ENCODE measurements at places on chromosomes 2 and 18.
A peak's percentile ranks its signal among the peaks of the same experiment; 100 is the strongest.

- DNase-seq, result no peak
Measured at GRCh38 chr2:117613101-117613500, 201.4 kb upstream of the DDX18 start.

DNA sequence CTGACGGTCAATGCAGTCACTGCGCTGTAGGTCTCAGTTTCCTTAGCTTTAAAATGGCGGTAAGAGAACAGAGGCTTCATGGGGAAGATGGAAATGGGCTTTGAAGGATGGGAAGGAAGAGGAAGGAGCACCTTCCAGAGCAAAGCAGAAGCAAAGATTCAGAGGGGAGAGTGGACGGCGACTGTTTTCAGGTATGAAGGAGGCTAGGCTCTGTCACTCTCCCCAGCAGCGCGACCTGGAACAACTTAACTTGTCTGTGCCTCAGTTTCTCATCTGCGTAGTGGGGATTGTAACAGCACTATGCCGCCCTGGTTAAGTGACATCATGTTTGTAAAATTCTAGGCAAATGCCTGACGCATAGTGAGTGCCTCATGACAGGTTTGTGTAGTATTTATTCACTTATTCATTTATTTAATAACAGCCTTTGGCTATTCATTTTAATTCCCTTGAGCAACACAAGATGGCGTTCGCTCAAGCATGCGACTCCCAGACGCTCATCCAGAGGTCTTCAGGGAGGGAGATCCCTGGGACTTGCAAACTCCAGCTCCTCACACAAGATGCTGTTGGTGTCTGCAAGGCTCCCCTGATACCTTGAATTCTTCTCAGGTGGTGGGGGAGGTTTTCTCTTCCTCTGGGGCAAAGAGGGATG, 336.3 kb downstream of the DYSF start:
- no peak for DNase-seq

DNA sequence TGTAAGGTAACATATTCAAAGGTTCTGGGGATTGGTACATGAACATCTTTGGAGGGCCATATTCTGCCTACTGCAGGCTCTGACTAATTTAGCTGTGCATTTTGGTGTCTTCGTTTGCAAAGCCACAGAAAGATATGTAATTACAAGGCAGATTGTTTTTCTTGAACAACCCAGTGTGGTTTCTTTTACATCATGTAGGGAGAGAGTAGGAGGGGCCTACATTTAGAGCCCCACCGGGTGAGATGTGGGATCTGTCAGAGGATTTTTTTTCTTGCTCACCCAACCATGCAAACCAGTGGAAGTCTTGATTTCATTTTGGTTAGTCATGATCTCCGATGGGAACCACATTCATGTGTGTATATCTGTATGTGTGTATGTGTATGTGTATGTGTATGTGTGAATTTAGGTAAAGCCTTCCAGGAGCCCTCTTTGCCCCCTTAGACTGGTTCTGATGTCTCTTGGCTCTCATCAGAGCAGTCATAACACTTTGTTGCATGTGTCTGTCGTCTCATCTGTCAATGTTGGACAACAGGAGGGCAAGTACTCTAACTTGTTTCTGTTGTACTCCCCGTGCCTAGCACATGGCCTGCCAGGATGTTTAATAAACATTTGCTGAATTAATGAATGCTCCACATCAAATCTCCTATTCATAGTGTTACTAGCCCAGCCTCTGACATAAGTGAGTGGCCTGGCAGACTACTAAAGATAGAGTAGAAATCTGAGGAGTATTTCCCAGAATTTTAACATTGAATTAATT, 239.9 kb downstream of the MTX2 start:
- DNase-seq, result peak; percentile 29

- no peak for DNase-seq
Measured at GRCh38 chr2:204681412-204681811, 136.1 kb downstream of the PARD3B start.

DNA sequence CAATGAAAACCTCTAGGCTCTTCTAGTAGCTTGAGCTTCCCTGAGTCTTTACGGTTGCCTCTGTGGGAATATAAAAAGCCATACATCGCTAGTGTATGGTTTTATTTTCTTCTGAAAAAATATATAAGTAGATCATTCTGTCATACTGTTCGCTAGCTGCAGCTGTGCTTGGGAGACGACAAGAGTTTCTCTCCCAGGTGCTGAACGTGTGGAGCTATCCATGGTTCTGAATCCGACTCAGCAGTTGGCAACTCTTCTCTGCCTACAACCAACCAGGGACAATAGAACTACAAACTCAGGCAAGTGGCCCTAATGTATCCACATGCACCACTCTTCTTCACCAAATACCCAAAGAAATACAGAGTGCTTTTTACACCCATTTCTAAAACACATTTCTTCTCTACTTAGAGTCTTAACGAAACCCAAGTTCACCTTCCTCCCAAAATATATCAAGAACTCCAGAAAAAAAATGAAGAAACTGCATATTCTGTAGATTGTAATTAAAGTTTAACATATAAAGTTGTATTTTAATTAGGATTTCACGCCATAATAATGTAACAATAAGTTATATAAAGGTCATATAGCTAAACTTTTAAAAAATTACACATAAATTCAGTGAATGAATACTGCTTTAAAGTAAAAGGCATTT, 2.2 kb upstream of the KCNH7 start:
- DNase-seq, result peak; percentile 38

DNA sequence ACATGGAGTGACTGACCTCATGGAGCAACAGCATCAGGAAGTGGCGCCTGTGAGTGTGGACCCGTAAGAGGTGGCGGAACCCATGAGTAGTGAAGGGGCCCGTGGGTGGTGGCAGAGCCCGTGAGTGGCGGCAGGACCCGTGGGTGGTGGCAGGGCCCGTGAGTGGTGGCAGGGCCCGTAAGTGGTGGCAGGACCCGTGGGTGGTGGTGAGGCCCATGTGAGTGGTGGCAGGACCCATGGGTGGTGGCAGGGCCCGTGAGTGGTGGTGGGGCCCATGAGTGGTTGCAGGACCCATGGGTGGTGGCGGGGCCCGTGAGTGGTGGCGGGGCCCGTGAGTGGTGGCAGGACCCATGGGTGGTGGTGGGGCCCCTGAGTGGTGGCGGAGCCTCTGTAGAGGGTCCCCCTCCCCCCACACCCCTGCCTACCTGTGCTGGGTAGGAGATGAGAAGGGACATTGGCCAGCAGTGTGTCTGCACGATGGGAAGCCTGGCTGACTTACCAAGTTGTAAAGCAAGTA, 407.7 kb upstream of the SALL3 start:
- no peak for DNase-seq

- no peak for DNase-seq
Measured at GRCh38 chr2:68214381-68214780, 38.0 kb downstream of the PPP3R1 start.

GRCh38 chr18:21599585-21600525, 649 bp downstream of the ESCO1 start:
- peak; percentile 66 for DNase-seq

DNA sequence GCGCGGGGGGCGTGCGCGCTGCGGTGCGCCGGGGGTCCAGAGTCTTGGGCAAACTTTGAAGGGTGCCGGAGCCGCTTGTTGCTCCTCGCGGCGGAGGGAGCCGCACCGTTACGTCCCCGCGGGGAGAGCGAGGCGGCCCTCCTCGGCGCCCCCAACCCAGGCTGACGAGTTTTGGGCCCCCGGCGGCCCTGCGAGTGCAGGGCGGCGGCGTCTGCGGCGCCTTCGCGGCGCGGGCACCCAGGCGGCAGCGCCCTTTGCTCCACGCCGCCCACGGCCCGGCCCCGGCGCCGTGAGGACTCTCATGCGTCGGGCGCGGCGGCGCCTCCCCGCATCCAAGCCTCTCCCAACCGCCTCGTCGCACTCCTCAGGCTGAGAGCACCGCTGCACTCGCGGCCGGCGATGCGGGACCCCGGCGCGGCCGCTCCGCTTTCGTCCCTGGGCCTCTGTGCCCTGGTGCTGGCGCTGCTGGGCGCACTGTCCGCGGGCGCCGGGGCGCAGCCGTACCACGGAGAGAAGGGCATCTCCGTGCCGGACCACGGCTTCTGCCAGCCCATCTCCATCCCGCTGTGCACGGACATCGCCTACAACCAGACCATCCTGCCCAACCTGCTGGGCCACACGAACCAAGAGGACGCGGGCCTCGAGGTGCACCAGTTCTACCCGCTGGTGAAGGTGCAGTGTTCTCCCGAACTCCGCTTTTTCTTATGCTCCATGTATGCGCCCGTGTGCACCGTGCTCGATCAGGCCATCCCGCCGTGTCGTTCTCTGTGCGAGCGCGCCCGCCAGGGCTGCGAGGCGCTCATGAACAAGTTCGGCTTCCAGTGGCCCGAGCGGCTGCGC, 814 bp downstream of the FZD7 start:
- DNase-seq, result peak; percentile 32

DNA sequence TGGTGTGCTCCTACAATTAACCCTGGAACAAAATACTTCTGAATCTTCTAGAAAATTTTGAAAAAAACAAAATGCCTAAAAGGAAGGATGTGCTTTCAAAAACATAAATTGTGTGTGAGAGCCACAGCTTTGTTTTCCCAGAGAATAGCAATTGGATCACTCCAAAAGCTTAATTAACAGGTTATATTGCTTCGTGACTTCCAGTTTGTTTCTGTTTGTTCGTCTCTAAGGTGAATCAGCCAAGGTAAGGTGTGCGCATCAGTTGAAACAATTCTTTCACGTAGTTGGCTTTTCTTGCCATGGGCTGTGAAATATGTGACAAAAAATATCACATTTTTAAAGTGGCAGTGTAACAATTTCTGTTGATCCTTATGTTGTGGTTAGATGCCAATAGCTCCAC, 90.3 kb upstream of the BARD1 start:
- DNase-seq, result no peak

DNA sequence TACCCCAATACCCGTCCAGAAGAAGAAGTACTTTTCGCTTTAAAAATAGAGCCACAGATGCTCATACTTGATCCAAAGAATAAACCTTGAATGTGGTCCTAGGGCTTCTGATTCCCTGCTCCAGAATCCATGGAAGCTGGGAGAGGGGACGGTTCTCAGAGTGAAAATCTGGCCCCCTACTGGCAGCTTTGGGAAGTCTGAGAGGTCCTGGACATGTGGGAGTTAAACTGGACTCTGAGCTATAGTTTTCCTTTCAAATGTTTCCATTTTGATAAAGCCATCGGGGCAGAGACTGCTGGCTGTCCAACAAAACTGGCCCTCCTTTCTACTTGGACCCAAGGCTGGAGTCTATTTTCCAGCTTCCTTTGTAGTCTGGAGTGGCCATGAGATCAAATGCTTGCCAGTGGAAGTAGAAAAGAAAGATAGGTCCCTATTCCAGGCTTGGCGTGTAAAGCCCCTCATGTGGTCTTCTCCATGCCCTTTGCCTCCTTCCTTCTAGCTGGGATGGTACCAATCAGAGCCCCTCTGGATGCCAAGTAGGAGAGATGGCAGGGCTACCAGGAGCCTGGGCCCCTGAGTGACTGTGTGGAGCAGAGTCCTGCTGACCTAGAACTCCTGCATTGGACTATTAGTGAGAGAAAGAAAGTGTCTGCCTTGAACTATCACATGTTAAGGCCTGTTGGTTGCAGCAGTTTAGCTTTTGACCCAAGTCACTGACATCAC, 37.7 kb upstream of the TBC1D8 start:
- DNase-seq, result no peak

- no peak for DNase-seq
Measured at GRCh38 chr2:39434233-39434897, 2.7 kb downstream of the MAP4K3 start.

GRCh38 chr18:79527656-79528315, 132.1 kb downstream of the NFATC1 start:
- DNase-seq, result no peak

- no peak for DNase-seq
Measured at GRCh38 chr18:23683671-23684070, 5.6 kb upstream of the LAMA3 start.

GRCh38 chr2:23518481-23519333, 133.7 kb downstream of the KLHL29 start:
- no peak for DNase-seq

DNA sequence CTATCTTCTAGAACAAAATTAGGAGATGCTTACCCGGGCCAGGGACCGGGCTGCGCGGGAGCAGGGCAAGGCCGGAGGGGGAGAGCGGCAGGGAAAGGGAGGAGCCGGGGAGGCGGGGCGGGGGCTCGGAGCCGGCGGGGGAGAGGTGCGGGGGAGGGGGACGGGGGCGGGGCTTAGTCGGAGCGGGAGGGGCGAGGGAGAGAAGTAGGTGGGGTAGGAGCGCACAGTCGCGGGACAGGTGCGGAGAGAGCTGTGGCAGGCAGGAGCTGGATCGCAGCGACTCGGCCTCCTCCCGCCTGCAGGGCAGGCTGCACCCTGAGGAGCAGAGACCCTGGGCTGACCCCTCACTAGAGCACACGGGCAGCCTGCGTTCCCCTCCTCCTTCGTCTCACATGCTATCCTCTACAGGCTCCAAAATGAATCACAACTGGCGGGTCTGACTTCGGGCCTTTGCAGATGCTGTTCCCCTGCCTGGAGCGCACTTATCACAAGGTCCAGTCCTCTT, 290.3 kb downstream of the CELF4 start:
- no peak for DNase-seq

GRCh38 chr2:142058149-142058548, 72.7 kb downstream of the LRP1B start:
- no peak for DNase-seq

DNA sequence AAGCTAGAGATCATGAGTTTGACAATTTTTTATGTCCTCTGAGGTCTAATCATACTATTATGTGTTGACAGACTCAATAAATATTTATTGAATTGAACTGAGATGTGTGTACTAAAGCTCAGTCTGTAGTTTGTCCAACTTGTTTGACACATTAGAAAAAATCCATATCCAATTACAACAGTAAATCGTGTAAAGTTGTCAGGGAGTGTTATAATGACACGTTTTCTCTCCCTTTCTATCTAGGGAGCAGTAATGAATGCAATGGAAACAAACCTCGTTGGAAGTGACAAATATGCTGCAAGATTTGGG, 28.4 kb downstream of the ITGA4 start:
- no peak for DNase-seq

- no peak for DNase-seq
Measured at GRCh38 chr2:176137252-176137580, 7.7 kb downstream of the HOXD8 start.

DNA sequence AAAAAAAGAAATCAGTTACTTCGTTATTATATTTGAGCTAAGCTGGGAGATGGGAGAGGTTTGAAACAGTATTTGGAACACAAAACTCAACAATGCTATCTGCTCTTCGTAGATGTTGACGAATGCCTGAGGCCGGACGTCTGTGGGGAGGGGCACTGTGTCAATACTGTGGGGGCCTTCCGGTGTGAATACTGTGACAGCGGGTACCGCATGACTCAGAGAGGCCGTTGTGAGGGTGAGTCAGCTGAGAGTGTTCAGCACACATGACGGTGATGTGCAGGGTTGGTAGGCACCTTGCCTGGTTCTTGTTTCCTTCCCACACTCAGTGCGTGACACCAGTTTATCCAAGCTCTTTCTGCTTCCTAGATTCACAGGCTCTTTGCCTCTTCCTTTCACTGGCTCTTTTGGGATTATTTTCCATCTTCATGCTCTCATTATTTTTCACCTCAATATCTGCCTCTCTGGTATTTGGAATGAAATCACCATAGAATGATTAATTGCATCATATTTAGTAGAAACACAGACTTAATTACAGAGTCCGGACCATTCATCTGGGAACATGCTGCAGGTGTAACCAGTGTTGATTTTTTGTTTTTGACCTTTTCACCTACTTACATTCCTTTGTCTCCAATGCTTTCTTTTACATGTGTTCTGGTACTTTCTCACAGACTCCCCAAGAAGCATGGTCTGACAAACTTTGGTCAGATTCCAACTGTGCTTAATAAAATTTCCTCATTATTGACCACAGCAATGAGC, 200.6 kb upstream of the RASGRP3 start:
- no peak for DNase-seq

Measured in GM10248 (cell line).